ENCODE measurements at places on chromosomes 2 and 18. TPM values are rescaled to one million over a fixed set of nuclear protein-coding genes. Genes with fewer than 3 reads are reported as not detected.

Gene LRRC30
- total RNA-seq, result not detected

Gene WDR35
- total RNA-seq, result 15.2 TPM

Gene ATP8B1
- total RNA-seq, result 1.4 TPM

Gene PDE11A
- total RNA-seq, result not detected

DNA sequence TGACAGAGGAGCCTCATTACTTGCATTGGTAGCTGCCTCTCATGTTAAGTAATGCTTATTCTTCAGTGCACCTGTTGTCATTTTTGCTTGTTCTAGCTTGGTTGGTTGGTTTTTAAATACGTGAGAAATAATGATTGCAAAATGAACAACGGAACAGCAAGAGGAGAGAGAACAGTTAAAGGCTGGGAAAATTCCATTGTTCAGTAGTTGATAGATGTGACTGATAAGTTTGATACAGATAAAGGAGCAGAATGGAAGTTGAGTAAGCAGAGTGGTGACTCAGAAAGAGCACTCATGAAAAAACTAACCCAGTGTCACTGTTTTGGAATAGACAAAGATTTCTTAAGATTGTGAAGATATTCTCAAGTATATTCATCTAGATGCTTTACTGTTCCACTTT lies 50.5 kb downstream of the MTA3 start:
- no peak for DNase-seq
- no peaks in the 10 kb centered on the region for H3K27me3 ChIP-seq
- no peak overlapping the region for H3K27ac ChIP-seq
- H3K36me3 ChIP-seq, result no peaks in the 10 kb centered on the region
- H3K4me3 ChIP-seq, result no peak overlapping the region

DNA sequence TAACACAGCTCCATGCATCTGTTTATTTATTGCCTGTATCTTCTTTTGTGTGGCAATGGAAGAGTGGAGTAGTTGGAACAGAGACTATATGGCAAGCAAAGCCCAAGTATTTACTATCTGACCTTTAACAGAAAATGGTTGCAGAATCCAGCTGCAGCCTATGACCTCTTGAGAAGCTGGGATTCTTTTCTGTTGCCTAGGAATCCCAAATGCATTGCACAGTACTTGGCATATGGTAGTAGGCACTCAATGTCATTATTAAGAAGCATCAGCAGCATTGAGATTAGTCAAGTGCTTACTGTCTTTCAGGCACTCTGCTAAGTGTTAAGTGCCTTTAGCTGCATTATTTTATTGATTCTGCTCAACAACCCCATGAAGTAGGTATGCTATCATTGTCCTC lies 331.6 kb downstream of the CCDC85A start:
- no peak for DNase-seq
- H3K4me3 ChIP-seq, result no peak overlapping the region
- no peaks in the 10 kb centered on the region for H3K36me3 ChIP-seq
- no peaks in the 10 kb centered on the region for H3K27me3 ChIP-seq
- no peaks in the 10 kb centered on the region for H3K4me1 ChIP-seq

- H3K27ac ChIP-seq, result no peak overlapping the region
- H3K4me1 ChIP-seq, result no peaks in the 10 kb centered on the region
- no peak overlapping the region for H3K4me3 ChIP-seq
- H3K27me3 ChIP-seq, result no peaks in the 10 kb centered on the region
- no peak for DNase-seq
These were observed 29.3 kb downstream of the PDE11A start for GRCh38 chr2:178043266-178043665.

- no peak for DNase-seq
- H3K4me1 ChIP-seq, result no peaks in the 10 kb centered on the region
- H3K27me3 ChIP-seq, result no peaks in the 10 kb centered on the region
- H3K4me3 ChIP-seq, result no peak overlapping the region
These were observed 85.8 kb upstream of the FAM237A start for GRCh38 chr2:206556357-206556949.

- peak; percentile 23 for DNase-seq
- no peaks in the 10 kb centered on the region for H3K27me3 ChIP-seq
- H3K27ac ChIP-seq, result no peak overlapping the region
These were observed 470.6 kb upstream of the MEX3C start for GRCh38 chr18:51668101-51668500.

DNA sequence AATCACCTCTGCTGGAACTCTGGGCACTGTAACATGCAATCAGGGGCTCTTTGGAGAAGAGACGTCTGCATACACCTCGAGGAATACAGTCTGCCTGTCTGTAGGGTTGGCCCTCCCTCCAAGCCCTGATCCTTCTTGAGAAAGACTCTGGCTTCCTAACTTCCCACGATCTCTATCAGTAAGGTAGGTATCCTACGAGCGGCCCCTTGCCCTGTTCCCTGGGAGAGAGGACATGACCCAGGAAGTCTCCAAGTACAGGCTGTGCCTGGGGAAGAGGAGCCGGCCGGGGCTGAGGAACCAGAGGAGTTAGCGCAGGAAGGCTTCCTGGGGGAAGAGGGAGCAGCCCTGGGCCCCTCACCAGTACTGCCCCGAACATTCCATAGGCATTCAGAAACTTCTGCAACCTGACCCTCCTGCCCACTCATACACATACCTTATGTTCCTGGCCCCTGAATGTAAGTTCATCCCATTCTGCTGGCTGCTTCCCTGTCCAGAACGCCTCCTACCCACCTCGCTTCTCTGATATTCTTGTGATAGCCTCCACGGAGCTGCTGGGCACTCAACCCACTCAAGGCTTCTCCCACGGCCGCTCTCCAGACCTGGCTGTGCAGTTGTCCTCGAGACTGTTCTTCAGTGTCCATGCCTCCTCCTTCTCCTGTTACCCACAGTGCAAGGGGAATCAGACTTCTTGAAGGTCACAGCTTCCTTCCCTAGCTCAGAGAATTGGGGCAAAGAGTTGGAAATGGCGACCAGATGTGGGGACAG lies 116.1 kb downstream of the CYP26B1 start:
- no peaks in the 10 kb centered on the region for H3K27me3 ChIP-seq
- DNase-seq, result no peak
- H3K4me3 ChIP-seq, result no peak overlapping the region
- H3K27ac ChIP-seq, result no peak overlapping the region

GRCh38 chr2:231011526-231011925 lies 15.6 kb downstream of the SPATA3 start:
- no peak overlapping the region for H3K4me3 ChIP-seq
- H3K36me3 ChIP-seq, result no peaks in the 10 kb centered on the region
- no peak overlapping the region for H3K27ac ChIP-seq
- no peaks in the 10 kb centered on the region for H3K4me1 ChIP-seq
- H3K27me3 ChIP-seq, result no peaks in the 10 kb centered on the region

Data from ovary (tissue), 10 donors.